GM12892 (cell line): ENCODE measurements at places on chromosomes 4 and X.
A peak's percentile ranks its signal among the peaks of the same experiment; 100 is the strongest.

DNA sequence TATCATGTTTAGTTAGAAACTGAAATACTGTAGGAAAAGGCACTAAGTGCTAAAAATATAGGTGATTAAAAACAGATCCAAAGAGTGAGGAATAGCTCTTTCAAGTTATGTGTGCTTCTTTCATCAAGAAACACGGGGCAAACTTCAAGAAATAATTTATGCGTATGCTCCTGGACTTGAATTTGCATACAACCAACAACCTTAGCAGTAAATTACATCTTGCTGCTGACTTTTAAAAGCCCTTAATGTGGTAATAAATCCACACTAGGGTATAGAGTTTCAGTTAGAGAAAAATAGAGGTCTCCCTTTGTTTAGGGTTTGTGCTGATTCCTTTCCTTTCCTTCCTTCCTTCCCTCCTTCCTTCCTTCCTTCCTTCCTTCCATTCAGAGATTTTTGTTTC, 94.5 kb upstream of the GC start:
- no peak for DNase-seq

DNA sequence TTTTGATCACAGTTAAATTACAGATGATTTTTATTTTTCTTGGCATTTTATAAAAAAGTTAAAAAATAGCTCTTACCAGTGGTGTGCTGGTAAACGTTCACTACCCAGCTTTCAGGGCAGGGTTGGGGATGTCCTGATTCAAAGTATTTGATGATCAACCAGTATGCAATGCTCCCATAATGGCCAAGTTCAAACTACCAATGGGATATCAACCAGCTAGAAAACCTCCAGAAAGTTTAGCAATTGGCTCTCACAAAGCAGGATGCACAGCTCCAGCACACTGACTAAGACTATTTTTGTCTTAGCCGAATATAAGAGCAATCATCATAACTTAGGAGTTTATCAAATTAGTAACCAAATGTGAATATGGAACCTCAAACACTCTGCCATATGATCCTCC, 108.0 kb upstream of the PDE5A start:
- no peak for DNase-seq

GRCh38 chr4:180811556-180811955, 1431.6 kb upstream of the TENM3 start:
- DNase-seq, result no peak

DNA sequence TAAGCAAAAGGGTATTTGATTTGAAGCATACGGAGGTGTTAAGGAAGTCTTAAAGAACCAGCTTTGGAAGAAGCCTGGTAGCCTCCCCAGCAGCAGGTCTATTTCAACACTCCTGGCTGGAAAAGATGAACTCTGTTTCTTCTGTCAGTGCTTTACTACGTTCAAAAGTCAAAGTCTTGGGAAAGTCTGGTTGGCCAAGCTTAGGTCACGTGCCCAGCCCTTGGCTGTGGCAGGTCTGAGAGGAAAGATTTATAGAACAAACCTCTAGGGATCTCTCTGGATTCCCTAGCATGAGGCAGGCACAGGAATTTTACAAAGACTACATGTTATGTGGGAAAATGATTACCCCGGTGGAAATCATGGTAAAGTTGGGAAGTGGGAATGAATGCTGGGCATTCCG, 8.6 kb upstream of the ARHGAP10 start:
- DNase-seq, result no peak

DNA sequence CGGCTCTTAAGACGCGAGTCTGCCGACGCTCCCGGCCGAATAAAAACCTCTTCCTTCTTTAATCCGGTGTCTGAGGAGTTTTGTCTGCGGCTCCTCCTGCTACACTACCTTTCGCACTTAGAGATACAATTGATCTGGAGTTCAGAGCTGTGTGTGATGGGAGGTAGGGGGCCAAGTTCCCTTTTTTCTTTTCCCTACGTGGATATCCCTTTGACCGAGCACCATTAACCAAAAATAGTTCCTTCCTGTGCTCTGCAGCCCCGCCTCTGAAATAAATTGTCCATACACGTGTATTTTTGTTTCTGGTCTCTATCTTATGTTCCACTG, 555 bp upstream of the PGM2 start:
- DNase-seq, result no peak

- DNase-seq, result no peak
Measured at GRCh38 chr4:54256491-54257486, 27.7 kb downstream of the PDGFRA start.

DNA sequence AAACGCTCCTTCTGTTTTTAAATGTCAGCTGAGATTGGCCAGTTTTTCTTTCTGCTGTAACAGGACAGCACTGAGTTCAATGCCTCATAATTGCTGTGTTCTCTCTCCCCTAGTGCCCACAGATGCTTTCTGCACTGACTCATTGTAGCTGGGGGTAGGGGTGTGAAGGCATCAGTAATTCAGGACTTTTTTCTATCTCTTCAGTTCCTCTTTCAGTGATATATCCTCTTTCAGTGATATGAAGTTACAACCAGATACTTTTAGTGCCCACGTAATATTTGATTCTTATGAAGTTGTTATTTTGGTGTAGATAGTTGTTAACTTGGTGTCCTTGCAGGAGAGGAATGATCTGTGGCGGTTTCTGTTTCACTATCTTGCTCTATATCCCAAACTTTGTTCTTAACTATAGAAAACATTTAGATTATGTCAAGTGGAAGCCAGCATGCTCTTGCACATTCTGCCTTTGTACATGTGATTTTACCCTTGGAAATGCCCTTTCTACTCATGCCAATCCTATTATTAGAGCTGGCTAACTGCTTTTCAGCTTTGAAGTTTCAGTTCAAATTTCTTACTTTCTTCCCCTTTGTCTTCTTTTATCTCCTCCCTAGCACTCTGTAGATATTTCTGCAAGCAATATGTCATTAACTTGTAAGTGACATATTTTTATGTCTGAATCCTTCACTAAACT, 1258.4 kb downstream of the FAM133A start:
- DNase-seq, result no peak

- DNase-seq, result no peak
Measured at GRCh38 chr4:74487771-74488170, 42.8 kb downstream of the AREG start.

DNA sequence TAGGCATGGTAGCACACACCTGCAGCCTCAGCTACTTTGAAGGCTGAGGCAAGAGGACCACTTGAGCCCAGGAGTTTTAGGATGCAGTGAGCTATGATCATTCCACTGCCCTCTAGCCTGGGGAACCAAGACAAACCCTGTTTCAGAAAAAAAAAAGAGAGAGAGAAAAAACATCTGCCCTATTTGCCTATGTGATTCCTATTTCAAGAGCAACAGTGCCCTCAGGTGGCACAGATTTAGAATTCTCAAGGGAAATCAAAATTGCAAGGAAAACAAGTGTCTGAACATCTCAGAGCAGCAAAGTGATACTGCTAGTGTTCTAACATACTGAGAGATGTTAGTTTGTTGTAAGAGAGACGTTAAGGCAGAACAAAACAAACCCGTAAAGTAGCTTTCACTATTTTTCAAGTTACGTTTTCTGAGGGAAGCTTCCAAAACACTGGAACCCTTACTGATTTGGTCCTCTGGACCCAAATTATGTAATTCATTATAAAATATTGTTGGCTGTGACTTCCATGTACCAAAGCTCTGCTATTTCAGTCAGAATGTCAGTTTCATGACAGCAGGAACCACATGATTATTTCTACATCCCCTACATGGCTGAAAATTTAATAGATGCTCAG, 7.9 kb downstream of the BDH2 start:
- DNase-seq, result no peak

GRCh38 chrX:118356154-118356701, 10.3 kb downstream of the WDR44 start:
- DNase-seq, result no peak

DNA sequence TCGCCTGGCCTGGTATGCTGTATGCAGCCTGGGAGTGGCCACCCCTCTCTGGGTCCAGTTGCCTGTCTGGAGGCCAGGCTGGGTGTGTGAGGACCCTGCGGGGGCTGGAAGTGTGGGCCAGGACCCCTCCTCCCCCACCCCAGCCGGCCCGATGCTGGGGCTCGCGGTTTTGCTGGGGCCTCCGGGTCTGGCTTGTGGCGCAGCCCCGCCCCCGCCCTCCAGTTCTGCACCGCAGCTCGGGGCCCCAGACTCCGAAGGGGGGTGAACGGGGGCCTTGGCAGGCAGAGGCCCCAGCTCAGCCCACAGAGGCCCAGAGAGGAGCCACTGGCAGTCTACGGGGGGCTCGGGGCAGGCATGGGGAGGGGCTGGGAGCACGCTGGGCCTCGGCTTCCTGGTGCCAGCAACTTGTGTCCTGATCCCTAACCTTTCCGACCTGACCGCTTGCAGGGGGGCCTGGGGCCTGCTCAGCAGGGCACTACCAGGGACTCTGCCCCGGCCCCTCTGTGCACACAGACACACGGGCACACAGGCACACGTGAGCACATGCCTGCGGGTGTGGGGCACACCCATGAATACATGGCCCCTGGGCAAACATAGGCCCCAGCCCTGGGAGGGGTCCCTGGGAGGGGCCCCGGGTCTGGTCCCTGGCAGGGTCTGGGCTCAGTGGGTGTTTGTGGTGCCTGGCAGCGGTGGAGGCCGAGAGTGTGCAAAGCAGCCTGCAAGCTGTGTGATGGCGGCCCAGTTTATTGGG, 21.4 kb upstream of the FGFR3 start:
- peak; percentile 65 for DNase-seq

- no peak for DNase-seq
Measured at GRCh38 chr4:57059890-57060716, 50.1 kb downstream of the IGFBP7 start.

DNA sequence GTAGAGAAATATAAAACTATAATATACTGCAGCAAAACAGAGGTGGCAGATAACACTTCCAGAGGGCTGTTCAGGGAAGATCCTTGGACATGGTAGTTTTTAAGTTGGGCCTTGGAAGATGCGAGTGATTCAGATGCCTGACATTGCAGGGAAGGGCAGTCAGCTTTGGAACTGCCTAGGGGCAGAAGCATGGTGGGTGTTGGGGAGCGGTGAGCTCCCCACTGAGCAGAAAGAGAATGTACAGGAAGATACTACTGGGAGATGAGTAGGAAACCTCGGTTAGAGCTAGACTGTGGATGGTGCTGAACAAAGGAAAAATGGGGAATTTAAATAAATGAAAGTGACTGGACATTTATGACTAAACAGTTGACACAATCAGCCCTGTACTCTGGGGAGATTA, 24.9 kb upstream of the SEC24B start:
- no peak for DNase-seq

DNA sequence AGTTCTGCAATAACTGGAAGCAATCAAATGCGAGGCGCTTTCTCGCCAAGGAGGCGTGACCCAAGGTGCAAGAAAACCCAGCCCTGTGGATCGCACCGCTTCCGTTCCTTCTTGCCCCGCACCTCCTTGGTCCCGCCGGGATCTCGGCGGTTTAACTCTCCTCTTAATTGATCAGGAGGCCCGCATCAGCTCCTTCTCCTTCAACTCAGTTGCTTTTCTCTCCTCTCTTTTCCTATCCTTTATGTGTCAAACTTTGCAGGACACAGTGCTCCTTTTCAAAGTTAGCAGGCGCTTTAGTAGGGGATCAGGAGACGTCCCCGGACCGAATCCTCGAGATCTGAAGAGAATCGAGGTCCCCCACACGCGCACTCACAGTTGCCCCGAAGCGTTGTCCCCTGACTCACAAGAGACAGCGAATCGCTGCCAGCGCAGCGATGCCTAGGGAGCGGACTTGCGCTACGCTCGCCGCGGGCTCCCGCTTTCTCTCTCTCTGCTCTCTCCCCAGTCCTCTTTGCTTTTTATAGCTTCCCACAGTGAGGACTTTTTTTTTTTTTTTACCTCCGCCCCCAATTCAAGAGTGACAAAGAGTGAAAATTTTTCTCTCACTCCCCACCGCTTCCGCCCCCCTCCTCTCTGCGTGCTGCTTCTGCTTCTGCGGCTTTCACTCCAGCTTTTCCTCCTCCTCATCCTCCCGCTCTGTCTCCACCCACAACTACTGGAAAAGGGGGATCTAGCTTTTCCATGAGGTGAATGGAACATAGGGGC, at the start of gene DKK2:
TSS of gene DKK2 (minus strand) at position 495 of the 765 bp plus-strand sequence. CDS start 722 bp downstream, outside the sequence.
- peak; percentile 6 for DNase-seq

DNA sequence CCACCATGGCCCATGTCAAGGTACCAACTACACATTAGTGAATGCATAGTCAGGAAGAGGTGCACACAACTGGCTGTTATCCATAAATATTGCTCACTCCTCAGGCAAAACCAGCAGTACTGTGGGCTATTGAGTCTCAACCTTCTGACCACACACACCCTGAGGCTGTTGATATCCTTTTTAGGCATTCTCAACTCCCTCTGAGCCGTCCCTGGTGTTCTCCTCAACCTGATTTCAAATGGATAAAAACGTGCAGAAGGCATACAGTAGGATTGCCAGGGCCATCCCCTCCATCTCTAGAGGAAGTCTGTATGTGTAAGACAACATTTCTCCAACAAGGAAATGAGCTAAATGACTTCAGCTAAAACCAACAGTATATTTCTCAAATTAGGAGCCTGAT, 98.7 kb upstream of the KLHL13 start:
- DNase-seq, result no peak

- DNase-seq, result no peak
Measured at GRCh38 chr4:29423836-29424721, 1296.1 kb upstream of the PCDH7 start.

DNA sequence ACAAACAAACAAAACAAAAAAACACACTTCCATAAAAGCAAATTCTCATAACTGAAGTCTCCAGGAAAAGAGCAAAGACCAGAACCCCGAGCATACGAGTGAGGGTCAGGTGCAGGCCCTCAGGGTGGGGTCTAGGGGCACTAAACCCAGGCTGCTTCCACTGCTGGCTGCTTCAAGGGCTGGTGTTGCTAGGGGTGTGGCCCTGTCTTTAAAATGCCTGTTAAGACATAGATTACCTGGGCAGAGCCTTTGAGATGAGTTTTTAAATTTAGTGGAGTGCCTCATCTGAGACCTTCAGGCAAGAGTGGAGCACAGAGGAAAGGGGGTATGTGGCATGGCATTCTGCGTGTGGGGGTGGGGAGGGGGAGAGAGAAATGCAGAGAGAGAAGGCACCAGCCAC, 87.0 kb downstream of the FHDC1 start:
- DNase-seq, result no peak

- no peak for DNase-seq
Measured at GRCh38 chr4:1842993-1843448, 12.9 kb downstream of the LETM1 start.

DNA sequence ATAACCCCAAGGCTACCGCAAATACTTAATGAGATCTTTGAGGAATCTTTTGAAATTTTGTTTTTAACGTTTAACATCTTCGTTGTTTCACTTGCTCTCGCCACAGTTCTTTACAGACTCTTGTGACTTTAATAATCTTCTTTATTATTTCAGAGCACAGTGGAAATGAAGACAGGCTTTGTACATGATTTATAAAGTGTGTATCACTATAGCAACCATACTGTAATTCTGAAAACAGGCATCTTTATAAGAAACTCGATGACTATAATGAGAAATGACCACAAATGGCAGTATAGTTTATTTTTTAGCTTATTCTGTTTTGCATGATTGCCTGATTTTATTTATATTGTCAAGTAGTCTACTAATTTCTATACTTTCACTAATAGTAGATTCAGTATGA, 224.4 kb upstream of the GALNTL6 start:
- DNase-seq, result no peak

GRCh38 chrX:19581786-19582185, 66.5 kb upstream of the MAP3K15 start:
- DNase-seq, result no peak

- peak; percentile 12 for DNase-seq
Measured at GRCh38 chrX:16445166-16445752, 204.7 kb upstream of the S100G start.

- DNase-seq, result no peak
Measured at GRCh38 chr4:38743866-38744265, 38.9 kb downstream of the TLR10 start.

- DNase-seq, result no peak
Measured at GRCh38 chrX:10483191-10483831, 137.1 kb downstream of the MID1 start.

GRCh38 chr4:168637872-168638756, 141.3 kb downstream of the PALLD start:
- no peak for DNase-seq
